ENCODE measurements at places on chromosomes 6 and 20. TPM values are rescaled to one million over a fixed set of nuclear protein-coding genes. Genes with fewer than 3 reads are reported as not detected.

- DNase-seq = no peak
Measured at GRCh38 chr6:23654745-23655144, 471.3 kb upstream of the NRSN1 start.

DNA sequence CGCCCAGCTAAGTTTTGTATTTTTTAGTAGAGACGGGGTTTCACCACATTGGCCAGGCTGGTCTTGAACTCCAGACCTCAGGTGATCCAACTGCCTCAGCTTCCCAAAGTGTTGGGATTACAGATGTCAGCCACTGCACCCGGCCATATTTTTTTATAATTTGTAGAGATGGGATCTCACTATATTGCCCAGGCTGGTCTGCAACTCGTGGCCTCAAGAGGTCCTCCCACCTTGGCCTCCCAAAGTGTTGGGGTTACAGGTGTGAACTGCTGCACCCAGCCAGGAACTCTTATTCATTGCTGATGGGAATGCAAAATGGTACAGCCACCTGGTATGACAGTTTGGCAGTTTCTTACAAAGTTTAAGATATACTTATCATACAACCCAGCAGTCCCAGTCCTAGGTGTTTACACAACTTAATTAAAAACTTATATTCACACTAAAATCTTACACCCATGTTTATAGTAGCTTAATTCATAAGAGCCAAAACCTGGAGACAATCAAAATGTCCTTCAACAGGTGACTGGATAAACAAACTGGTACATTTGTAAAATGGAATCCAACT, 11.7 kb upstream of the STAU1 start:
- DNase-seq = no peak

DNA sequence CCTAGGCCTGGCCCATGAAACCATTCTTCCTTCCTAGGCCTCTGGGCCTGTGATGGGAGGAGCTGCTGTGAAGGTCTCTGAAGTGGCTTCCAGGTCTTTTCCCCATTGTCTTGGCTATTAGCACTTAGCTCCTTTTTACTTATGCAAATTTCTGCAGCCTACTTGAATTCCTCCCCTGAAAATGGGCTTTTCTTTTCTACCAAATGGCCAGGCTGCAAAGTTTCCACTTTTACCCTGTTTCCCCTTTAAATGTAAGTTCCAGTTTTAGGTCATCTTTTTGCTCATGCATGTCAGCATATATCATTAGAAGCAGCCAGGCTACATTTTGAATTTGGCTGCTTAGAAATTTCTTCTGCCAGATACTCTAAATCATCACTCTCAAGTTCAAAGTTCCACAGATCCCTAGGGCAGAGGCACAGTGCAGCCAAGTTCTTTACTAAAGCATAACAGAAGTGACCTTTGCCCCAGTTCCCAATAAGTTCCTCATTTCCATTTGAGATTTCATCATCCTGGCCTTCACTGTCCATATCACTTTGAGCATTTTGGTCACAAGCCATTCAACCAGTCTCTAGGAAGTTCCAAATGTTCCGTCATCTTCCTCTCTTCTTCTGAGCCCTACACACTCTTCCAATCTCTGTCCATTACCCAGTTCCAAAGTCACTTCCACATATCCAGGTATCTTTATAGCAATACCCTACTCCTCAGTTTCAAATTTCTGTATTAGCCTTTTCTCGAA, 71.9 kb downstream of the TBC1D7 start:
- no peak for DNase-seq

MYO6 gene
- total RNA-seq = 1.4 TPM

DNA sequence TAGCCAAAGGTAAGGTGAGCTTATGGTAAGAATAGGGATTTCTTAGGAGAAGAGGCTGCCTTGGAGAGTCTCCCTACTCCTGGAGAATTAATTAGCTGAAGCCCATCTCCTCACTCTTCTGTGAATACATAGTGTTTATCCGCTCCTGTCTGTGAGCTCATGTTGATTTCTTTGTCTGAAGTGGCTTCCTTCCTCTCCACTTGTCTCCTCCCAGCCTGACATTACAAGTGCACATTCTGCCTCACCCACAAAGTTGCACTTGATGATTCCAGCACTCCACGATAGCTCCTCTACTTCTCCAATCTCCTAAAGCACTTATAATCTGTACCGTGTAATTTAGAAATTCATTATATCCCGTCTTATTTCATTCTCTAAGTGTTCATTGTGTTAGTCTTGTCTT, 287.2 kb downstream of the QKI start:
- no peak for DNase-seq

HLA-DPB1 gene
- 14.8 TPM for total RNA-seq

GMPR gene
- 0.65 TPM for total RNA-seq

- no peak for DNase-seq
Measured at GRCh38 chr6:45169815-45170214, 158.3 kb upstream of the RUNX2 start.

DNA sequence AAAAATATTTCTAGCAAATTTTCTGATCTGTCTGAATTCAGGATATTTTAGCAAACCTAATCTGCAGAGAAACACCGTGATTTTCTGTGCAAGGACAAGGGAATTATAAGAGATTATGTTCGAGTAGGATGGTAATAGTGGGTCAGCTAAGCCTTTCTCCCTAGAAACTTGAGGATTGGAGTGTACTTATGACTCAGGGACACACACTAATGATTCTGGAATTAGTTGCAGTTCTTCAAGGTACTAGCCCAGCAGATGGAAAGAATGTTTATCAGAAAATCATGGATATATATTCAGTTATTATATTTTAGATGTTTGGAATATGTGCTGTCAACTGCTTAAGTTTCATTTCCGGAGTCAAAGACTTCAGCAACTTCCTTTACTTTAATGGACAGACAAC, 177.1 kb upstream of the MAP3K7 start:
- no peak for DNase-seq

DNA sequence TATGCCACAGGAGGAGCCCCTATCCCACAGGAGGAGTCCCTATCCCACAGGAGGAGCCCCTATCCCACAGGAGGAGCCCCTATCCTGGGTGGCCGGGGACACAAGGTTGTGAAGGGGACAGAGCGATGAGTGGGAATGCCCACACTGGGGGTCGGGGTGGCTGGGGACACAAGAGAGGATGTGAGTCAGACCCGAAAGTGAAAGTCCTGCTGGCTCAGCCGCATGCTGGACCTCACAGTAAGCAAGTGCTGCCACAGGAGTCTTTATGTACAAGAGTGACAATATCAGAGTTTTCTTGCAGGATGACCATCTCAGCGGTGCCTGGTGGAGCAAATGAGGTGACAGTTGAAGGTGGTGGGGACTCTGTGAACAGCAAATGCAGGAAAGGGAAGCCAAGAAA, 93.7 kb downstream of the PSMB1 start:
- DNase-seq = peak; percentile 82

ADGRF1 gene
- not detected for total RNA-seq

OPN5 gene
- not detected for total RNA-seq

- peak; percentile 47 for DNase-seq
Measured at GRCh38 chr20:62792940-62793756, 3.1 kb upstream of the MRGBP start.

DNA sequence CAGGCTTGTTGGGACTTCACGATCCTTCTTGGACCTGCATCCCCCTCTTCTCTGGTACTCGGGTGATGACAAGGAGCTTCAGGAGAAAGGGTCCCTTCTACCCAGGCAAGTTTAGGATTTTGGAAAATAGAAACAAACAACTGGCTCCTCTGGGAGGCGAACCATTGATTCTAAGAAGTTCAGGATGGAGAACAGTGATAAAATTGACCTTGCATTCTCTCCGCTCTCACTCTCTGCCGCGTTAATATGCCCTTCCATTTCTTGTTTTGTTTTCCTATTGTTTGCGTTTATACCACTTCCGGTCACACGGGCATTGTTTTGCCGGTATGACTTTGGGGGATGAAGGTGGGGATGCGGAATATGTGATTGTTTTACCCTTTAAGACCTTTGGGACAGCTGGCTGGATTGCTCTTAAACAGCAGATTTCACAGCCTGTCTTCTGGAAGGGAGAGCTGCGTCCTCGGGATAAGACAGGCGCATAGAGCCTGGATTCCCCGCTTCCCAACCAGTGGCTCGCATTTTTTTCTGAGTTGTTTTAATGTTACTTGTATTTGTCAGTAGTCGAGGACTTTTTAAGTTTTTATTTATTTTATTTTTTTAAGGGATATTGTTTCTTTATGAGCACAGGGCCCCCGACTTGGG, 144.3 kb upstream of the ZNF184 start:
- DNase-seq = no peak

TP53TG5 gene
- total RNA-seq = 0.29 TPM

DNA sequence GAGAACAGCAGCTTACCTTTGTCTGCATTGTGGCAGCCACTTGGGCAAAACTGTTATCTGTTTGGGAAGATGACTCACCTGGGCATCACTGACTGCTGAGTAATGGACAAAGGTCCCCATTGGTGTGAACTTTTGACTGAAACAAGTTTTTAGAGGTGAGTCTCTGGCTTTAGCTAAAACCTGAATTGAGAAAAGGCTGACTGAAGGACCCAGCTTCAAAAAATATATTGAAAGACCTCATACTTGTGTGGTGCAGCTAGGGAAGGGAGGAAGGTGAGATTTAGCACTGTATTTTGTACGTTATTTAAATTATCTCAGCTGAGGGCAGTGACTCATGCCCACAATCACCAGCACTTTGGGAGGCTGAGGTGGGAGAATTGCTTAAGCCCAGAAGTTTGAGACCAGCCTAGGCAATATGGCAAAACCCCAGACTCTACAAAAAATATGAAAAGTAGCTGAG, 4.5 kb upstream of the CITED2 start:
- DNase-seq = peak; percentile 51

DNA sequence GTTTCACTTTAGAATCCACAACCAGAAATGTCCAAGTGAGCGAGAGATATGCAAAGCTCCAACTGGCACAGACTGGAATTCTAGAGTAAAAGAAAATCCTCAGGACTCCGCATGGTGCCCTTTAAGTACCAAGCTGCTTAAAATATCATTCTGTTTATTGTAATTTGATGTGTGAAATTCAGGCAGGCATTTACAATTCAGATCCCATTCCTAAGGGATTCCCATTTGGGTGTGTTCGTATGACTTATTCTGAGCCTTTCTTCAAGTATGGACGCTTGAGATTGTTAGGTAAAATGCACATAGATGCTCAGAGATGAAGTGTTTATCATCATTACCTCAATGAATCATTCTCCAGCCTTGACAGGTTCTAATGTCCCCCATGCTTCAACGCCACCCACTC, 99.3 kb upstream of the EEF1E1 start:
- DNase-seq = no peak

TNFRSF6B gene
- not detected for total RNA-seq

DNA sequence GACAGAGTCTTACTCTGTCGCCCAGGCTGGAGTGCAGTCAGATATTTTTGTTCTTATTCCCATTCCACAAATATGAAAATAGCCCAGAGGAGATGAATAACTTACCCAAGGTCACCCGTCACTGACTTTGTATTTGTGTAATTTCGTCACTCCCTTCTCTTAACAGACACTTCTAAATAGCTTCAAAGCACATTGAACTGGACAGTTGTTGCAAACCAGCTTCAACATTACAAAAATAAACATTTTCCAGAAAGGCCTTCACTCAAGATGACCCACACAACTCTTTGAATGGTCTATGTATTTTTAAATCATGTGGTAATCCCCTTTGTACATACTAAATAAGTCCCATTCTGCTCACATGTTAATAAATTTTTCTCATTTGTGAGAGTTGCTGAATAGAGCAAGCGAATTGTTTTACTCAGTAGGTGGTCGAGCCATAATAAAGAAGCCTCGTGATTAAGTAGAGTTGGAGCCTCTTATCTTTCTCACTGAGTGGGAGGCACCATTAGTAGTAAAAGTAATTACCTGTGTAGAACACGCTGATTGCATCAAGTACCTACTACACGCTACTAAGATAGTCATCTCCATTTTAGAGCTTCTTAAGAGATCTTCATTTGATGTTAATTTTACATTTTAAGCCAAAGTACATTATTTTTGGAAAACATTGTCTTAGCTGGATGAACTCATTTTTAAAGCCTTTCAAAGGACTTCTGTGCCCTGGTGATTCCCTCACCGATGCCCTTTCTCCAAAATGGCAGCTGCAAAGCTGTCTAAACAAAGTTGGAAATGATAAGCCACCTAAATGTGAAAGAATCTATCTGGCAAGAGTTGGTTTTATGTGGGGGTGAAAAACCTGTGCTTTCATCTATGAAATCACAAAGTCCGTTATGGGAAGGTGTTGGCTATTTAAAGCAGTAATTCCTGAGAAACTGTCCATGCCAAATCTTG, 110.0 kb downstream of the TSHZ2 start:
- no peak for DNase-seq

- DNase-seq = no peak
Measured at GRCh38 chr20:59305908-59306655, 5.7 kb downstream of the EDN3 start.

DNA sequence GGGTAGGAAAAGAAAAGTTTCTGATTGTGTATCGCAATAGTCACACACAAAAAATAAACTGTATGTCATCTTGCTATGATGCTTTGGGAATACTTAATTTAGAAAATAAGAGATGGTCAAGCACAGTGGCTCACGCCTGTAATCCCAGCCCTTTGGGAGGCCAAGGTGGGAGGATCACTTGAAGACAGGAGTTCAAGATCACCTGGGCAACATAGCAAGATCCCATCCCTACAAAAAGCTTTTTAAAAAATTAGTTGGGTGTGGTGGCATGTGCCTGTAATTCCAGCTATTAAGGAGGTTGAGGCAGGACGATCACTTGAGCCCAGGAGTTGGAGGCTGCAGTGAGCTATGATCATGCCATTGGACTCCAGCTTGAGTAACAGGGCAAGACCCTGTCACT, 27.6 kb downstream of the MAP7 start:
- DNase-seq = no peak

DNA sequence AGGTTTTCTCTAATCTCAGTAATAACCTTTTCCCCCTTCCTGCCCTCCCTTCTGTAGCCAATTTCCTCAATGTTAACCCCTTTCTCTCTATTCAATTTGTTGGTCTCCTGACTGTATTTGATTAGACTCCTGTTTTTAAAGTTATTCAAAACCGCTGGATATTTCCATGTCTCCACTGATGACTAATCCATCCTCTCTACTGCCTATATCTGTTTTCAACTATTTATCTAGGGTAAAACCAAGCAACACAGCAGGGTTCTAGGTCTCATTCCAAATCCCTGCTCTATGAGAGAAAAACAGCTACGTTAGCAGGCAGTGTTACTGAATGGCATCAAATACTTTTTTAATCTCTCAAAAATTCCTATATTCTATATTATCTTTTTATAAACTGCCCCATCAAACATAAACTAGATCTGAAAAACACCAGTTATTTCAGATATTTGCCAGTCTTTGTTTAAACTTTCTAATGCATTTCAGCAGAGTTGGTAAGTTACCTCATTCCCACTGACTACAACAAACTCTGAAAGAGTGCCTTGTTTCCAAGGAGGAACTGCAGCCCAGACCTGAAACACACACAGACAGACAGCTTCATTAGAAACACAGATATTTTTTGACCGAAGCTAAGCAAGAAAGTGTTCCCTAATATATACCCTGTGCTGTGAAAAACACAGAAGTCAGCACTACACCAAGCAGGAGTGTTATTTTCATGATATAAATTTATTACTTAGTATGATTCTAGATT, 8.2 kb downstream of the RTN4IP1 start:
- no peak for DNase-seq

DNA sequence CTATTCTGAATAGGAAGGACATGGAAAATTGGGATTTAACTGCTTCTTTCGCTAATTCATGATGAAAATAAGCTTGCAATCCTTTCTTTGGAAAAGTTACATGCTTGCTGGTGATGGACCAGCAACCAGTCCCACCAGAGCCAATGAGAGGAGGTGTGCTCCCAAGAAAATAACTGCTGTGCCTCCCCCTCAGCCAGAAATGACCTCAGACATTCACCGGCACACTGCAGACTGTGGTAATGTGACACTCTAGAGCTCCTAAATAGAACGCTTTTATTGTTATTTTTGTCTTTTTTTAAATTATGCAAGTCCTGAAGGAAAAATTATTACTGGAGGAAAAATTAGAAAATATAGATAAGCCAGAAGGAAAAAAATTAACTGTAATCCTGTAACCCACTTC, 2.6 kb downstream of the PYGB start:
- no peak for DNase-seq
